Aorta (tissue), 5 donors: ENCODE measurements at places on chromosomes 3 and 15. TPM values are rescaled to one million over a fixed set of nuclear protein-coding genes. Genes with fewer than 3 reads are reported as not detected.
A peak's percentile ranks its signal among the peaks of the same experiment; 100 is the strongest.

The LRRC31 gene
- polyA plus RNA-seq = 6.1 TPM

DNA sequence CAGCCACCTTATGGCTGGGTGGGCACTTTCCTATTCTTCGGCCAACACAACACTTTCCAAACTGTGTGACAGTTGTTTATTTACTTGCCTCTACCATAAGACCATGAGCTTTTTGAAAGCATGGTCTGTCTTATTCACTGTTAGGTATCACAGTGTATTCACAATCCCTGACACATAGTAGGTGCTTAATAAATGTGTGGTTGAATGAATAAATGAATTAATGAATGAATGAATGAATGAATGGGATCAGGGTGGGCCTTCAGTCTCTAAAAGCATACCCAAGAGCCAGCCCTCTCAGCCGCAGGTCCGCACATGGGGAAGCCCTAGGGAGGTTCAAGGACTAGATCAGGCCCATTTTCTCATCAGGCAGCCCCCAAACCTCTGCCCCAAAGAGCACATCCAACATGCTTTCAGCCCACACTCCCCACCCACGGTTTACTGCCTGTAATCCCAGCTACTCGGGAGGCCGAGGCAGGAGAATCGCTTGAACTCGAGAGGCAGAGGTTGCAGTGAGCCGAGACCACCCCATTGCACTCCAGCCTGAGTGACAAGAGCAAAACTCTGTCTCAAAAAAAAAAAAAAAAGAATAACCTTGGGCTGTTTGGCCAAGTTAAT, 95.9 kb downstream of the LIPC start:
- H3K36me3 ChIP-seq = no peaks in the 10 kb centered on the region
- no peak overlapping the region for H3K27ac ChIP-seq
- no peaks in the 10 kb centered on the region for H3K27me3 ChIP-seq

The TM4SF18 gene
- polyA plus RNA-seq = 1.6 TPM

DNA sequence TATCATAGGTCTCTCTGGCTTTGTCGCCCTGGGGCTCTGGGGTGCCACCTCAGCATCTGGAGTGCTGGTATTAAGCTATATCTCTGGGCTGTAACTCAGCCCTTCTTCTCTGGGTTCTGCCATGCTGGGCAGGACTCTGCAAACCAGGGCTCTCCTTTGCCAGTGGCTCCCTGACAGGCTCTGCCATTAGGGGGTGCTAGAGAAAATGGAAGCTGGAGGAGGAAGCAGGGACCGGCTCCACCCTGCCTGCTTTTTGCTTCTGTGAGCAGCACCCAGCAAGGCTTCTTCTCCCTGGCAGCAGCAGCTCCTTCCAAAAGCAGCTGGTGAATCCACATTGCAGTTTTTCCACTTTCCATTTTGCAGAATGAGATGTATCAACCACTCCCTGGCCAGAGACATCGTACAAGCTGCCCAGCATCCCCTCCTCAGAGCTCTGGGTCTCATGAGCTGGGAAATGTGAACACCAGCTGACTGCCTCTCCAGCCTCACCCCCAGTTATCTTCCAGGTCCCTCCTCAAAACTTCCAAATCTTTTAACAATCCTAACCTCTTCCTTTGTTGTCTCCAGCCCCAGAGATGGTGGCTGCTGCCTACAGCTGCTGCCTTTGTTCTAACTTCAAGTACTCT, 165.0 kb downstream of the ABHD5 start:
- H3K27ac ChIP-seq = no peak overlapping the region
- no peaks in the 10 kb centered on the region for H3K36me3 ChIP-seq
- no peaks in the 10 kb centered on the region for H3K4me1 ChIP-seq
- H3K27me3 ChIP-seq = no peaks in the 10 kb centered on the region
- peak; percentile 77 for DNase-seq

- no peak overlapping the region for H3K27ac ChIP-seq
- H3K27me3 ChIP-seq = no peaks in the 10 kb centered on the region
- H3K4me1 ChIP-seq = no peaks in the 10 kb centered on the region
- H3K36me3 ChIP-seq = no peaks in the 10 kb centered on the region
- no peak for DNase-seq
- H3K4me3 ChIP-seq = no peak overlapping the region
Observed at GRCh38 chr3:61353382-61353781, 102.1 kb upstream of the FHIT start.
